Stimulated activated CD8-positive, alpha-beta memory T cell treated with anti-CD3 and anti-CD28 coated beads, Interleukin-7, amount 100 ng/mL, for 48 hours (primary cell): ENCODE measurements at places on chromosomes 3 and 15.

DNA sequence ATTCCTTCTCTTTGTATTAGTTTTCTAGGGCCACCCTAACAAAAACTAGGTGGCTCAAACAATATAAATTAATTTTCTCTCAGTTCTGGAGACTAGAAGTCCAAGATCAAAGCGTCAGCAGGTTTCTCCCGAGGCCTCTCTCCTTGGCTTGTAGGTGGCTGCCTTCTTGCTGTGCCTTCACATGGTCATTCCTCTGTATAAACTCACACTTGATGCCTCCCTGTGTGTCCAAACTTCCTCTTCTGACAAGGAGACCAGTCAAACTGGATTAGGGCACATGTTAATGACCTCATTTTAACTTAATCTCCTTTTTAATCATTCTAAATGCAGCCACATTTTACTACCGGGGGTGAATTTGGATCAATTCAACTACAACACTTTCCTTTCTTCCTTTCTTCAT lies 691.1 kb downstream of the DIPK2A start:
- no peak for DNase-seq

GRCh38 chr3:39809995-39810595 lies 686 bp downstream of the MYRIP start:
- DNase-seq, result no peak

- no peak for DNase-seq
These were observed 30.5 kb upstream of the IQCF2 start for GRCh38 chr3:51830836-51831385.

- DNase-seq, result no peak
These were observed 154.5 kb downstream of the NSUN3 start for GRCh38 chr3:94217406-94217805.

- no peak for DNase-seq
These were observed 31.9 kb upstream of the TSC22D2 start for GRCh38 chr3:150376001-150376848.

DNA sequence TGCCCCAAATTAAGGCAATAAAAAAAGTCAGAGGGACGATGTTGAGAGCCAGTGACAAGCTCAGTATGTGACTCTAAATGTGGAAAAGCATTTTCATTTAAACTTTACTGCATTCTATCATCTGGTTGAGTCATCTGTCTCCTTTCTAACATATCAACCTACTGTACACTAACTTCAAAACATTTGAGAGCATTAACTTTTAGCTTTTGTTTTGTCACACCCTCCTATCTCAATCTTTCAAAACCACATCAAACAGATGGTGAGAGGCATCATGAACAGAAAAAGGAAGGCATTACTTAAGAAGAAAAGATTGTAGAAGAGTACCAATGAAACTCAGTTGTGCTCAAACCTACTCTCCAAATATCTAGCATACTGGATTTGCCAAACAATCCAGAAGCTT lies 4.8 kb downstream of the LRRC58 start:
- DNase-seq, result no peak

- no peak for DNase-seq
These were observed 946.2 kb upstream of the CFAP20DC start for GRCh38 chr3:59996056-59996455.
